ENCODE measurements at places on chromosomes 5 and 9.
A peak's percentile ranks its signal among the peaks of the same experiment; 100 is the strongest.

DNA sequence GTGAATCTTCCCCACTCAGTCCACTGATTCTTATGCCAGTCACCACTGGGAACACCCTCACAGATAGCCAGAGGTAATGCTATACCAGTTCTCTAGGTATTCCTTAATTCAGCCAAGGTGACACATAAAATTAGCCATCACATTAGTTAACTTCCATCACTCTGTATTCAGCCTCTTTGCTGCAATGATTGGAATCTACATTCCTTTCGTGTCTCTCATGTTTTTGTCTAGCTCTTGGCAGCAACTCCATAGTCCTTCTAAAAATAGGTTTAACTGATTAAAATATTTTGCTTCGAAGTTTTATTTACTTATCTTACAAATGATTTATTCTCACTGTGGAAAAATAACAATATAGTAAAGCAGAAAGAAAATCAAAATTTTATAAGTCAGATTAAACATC lies 19.6 kb upstream of the RNF20 start:
- no peak for DNase-seq

GRCh38 chr5:72125271-72125940 lies 18.1 kb downstream of the MAP1B start:
- no peak for DNase-seq

DNA sequence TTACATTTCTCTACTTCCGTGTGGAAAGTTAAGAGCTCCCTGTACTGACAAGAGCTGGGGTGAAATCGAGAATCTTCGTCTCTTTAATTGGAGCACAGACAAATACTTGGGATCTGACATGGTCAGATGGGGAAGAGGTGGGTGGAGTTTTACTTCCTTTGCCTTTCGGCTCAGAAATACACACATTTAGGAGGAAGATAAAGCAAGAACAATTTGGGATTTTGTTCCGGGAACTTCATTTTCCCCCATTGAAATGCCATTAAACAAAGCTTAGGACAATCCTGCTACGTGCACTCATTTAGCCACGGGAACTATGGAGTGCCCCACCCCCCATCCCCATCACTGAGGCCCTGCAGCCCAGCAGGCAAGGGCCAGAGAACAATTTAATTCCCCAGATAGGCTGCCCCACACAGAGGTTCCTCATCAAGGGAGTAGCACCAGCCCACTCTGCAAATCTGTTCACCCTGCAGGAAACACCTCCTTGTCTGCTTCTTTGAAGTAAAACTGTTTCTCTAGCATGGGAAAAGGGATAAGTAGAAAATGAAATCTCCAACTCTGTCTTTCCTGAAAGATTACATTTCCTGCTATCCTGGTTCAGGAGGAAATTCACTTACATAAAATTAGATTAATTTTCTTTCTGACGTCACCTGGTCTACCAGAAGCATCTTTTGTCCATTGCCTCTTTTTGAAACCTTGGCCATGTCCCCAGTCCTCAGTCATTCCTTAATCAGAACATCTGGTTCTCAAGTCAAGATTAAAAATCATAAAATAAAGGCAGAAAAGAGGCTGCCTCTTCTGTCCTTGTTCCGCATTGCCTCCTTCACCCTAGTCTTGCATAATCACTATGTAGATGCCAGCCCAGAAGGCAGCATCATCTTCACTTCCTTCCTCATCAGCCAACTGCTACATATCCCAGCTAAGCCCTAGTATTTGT lies 206.4 kb downstream of the ENC1 start:
- DNase-seq = no peak

DNA sequence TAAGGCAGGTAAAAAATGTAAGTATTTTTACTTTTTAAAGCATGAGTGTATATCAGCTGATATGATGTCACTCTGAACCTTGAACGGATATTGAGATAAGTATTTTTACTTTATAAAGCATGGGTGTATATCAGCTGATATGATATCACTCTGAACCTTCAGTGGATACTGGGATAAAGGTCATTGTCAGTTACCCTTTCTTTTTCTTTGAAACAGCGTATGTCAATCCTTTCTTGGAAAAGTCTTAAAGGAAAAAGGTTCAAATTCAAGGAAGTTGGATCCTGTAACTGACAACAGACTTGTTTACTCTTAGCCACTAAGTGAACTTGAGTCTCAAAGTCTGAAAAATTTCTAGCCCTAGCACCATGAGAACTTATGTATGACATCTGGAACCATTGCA lies 61.7 kb upstream of the IFNK start:
- DNase-seq = no peak

GRCh38 chr9:124522121-124523098 lies 15.2 kb upstream of the NR5A1 start:
- DNase-seq = no peak

- DNase-seq = no peak
Measured at GRCh38 chr5:127981498-127981897, 102.1 kb upstream of the SLC12A2 start.

- DNase-seq = peak; percentile 37
Measured at GRCh38 chr9:8627976-8628679, 828.5 kb upstream of the DMAC1 start.

- DNase-seq = peak; percentile 19
Measured at GRCh38 chr5:126600631-126601511, at the start of gene PHAX. Gene PHAX, plus strand, starts transcription at chr5:126600947. Its CDS starts 16 bp downstream, at chr5:126600963.

Measured in NCI-H1105 (cell line).